ENCODE measurements at places on chromosomes 4 and X.

GRCh38 chrX:100648458-100649417 lies 4.7 kb downstream of the SRPX2 start:
- DNase-seq: no peak

DNA sequence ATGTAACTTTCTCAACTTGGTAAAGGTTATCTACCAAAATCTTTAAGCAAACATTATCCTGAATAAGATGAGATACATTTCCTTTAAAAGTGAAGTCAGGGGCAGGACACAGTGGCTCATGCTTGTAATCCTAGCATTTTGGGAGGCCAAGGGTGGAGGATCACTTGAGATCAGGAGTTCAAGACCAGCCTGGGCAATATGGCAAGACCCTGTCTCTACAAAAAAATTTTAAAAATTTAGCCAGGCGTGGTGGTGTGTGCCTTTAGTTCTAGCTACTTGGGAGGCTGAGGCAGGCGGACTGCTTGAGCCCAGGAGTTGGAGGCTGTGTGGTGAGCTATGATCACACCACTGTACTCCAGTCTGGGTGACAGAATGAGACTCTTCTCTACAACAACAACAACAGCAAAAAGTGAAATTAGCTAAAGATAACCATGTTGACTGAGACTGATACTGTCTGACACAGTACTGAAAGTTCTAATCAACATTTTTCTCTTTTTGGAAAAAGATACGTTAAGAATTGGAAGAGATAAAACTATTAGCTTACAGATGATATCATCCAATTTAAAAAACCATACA lies 4.9 kb downstream of the DCAF16 start:
- DNase-seq: no peak

- no peak for DNase-seq
These were observed 110.2 kb upstream of the PRPS2 start for GRCh38 chrX:12681047-12681446.

DNA sequence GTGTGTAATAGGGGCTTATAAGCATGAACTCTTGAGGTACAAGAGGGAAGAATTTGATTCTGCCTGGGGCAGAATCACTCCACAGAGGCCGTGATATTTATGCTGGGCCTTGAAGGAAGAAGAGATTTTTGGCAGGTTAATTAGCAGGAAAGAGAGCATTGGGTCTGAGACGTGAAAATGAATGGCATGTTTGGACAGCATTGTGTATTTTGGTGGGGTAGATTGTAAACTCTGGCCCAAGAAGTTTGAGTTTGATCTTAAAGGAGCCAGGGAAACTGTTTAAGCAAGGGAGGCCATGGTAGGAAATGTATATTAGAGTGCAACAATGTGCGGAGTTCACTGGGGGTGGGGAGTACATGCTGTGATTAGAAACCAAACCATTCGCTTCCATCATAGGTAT lies 62.4 kb downstream of the NPNT start:
- DNase-seq: no peak

- DNase-seq: no peak
These were observed 21.2 kb downstream of the PPAT start for GRCh38 chr4:56414135-56414670.

GRCh38 chr4:5048721-5049120 lies 2.6 kb upstream of the STK32B start:
- no peak for DNase-seq

Data from stimulated activated CD8-positive, alpha-beta memory T cell treated with anti-CD3 and anti-CD28 coated beads, Interleukin-15, amount 100 ng/mL, for 4 hours (primary cell).